ENCODE measurements at places on chromosomes 11 and 22. TPM values are rescaled to one million over a fixed set of nuclear protein-coding genes. Genes with fewer than 3 reads are reported as not detected.

CCDC116 gene
- total RNA-seq, result 0.34 TPM

HTR3B gene
- total RNA-seq, result not detected

ARHGAP20 gene
- 1.4 TPM for total RNA-seq

- no peaks in the 10 kb centered on the region for H3K36me3 ChIP-seq
- H3K4me1 ChIP-seq, result peaks cover 57% of the 10 kb centered on the region
- peak overlapping the region; percentile 92 for H3K27ac ChIP-seq
- DNase-seq, result no peak
These were observed 40.9 kb upstream of the ETS1 start for GRCh38 chr11:128628325-128628673.

GRCh38 chr22:31616315-31616980, 45.6 kb downstream of the PISD start:
- no peak overlapping the region for H3K4me3 ChIP-seq
- H3K4me1 ChIP-seq, result peaks cover 57% of the 10 kb centered on the region
- peak overlapping the region; percentile 58 for H3K27ac ChIP-seq

OMP gene
- 0.64 TPM for total RNA-seq

APOBEC3C gene
- total RNA-seq, result 30.3 TPM

All from spleen (tissue), 13 donors.